ENCODE measurements at places on chromosomes 3 and 15.

DNA sequence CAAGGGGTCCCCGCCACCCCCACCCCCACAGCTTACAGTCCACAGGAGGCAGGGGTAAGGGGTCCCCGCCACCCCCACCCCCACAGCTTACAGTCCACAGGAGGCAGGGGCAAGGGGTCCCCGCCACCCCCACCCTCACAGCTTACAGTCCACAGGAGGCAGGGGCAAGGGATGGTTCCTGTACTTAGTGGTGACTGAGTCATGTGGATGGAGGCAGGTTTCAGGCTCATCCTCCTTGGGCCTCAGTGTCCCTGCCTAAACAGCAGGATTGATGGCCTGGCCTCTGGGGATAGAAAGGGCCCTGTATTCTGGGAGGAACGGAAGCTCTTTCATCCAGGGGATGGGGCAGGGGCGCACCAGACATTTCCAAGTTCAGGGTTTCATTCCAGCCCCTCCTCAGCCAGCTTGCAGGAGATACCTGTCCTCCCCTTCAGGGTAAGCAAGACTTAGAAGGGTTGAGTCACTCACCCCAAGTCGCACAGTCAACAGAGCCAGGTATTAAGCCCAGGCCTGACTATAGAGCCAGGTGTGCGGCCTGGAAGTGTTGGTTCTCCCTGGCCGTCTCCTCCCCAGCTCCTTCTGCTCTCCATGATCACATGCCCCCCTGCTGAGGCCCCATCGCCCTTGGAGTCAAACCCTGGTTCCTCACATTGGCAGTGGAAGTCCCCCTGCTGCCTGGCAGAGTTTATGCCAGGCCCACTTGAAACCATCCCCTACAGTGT is 12.5 kb downstream of the CSK start:
- DNase-seq = no peak

GRCh38 chr3:133487920-133488540 is 85.5 kb upstream of the CDV3 start:
- DNase-seq = no peak

DNA sequence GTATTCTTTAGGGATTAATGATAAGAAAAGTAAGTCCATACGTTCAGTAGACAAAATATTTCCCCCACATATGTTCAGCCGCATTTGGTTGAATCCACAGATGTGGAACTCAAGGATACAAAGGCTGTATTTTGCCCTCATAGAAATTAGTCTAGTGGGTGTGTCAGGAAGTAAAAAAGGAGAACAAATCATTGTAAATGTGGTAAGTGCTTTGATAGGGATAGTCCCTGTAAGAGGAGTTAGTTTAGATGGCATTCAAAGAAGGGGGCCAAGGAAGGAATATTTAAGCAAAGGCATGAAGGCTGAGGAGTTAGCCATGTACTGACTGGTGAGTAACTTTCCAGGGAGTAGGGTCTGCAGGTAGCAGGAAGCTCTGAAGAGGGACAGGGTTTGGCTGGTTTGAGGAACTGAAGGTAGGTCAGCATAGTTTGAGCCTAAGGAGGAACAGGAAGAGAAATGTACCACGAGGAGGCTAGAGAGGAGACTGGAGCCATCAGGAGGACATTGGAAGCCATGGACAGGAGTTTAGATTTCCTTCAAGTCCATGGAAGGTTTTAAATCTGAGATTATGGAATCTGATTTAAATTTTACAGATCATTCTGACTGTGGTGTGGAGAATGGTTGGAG is 98.8 kb downstream of the MME start:
- DNase-seq = no peak

GRCh38 chr15:85772668-85773067 is 22.1 kb downstream of the KLHL25 start:
- no peak for DNase-seq

DNA sequence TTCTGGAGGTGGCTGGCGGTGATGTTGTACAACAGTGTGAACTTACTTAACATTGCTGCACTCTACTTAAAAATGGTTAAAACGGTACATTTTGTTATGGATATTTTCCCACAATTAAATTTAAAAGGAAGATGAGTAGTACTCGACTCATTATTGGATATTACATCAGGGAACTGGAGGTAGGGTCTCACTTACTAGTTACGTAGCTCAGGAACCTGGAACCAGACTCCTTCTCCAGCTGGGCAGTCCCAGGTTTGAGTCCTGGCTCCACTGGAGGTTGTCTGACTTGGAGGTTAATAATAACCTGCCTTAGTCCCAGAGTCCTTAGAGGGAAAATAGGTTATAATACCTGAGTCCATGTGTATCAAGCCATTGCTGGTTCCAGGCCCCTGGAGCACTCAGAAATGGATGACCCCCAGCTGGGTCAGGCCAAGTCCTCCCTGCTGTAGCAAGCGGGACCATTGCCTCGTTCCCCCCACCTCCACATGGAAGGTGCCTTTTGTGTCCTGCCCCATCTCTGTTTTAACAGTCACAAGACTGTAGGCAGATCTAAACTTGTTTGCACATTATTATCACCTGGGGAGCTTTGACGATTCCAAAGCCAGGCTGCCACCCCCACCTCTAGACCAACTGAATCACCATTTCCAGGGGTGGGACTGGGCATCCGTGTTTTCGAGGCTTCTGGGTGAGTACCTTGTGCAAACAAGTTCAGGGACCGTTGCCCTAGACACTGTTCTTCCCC is 126.6 kb downstream of the IGF1R start:
- no peak for DNase-seq

DNA sequence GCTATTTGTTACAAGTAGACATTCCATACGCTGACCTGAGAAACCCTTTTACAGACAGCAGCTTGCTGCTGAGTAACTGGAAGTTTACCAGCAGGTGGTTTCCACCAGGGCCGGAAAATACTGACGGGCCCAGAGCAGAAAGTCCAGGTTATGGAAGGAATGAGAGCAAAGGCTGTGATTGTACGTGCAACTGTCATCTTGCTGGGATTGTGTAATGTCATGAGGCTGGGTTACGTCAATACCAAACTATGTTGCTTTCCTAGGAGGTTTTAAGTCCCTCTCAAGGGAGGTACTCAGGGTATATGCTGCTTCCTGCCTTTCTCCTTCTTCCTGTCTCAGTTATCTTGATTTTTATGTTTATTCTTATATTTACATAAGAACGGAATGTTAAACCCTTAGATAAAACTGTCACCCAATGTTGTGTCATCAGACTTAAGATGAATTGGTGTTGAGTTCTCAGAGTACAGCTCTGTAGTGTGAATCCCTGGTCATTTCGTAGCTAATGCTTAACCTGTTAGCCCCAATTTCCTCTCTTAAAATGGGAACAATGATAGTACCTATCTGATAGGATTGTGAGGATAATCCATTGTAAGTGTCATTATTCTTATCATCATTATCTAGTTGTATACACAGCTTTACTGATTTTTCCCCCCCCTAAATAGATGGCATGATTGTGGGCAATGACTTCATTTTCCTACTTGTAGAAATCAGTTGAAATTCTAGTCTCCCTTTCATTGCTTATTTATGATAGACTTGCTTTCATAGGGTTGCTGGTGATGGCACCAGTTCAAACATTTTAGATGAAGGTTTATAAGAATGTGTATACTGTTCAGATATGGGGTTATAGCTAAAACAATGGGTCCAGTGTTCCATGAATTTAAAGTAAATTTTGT is 101.4 kb downstream of the FNDC3B start:
- DNase-seq = no peak

GRCh38 chr3:129616713-129617112 is 10.2 kb upstream of the PLXND1 start:
- DNase-seq = no peak

Data from nucleus accumbens (tissue), 56 donors.